ENCODE measurements at places on chromosomes 11 and 22. TPM values are rescaled to one million over a fixed set of nuclear protein-coding genes. Genes with fewer than 3 reads are reported as not detected.

MS4A6E gene
- total RNA-seq: not detected

PTPN5 gene
- total RNA-seq: 24.6 TPM

AQP11 gene
- 4.7 TPM for total RNA-seq

CYB5R2 gene
- 2.2 TPM for total RNA-seq

MAPK11 gene
- total RNA-seq: 16.0 TPM

CRYBB2 gene
- 0.25 TPM for total RNA-seq

EFCAB6 gene
- 7.6 TPM for total RNA-seq

DERL3 gene
- 0.49 TPM for total RNA-seq

TREH gene
- not detected for total RNA-seq

SEC14L6 gene
- total RNA-seq: 0.49 TPM

IFITM10 gene
- total RNA-seq: 0.49 TPM

MMP8 gene
- 0.25 TPM for total RNA-seq

PKP3 gene
- total RNA-seq: 0.74 TPM

CATSPER1 gene
- total RNA-seq: not detected

BLID gene
- 5.9 TPM for total RNA-seq

TRIM48 gene
- not detected for total RNA-seq
